ENCODE measurements at places on chromosomes 1 and 21.
A peak's percentile ranks its signal among the peaks of the same experiment; 100 is the strongest.

- no peak for ATAC-seq
Observed at GRCh38 chr1:193705554-193705981, 519.2 kb upstream of the B3GALT2 start.

- no peak for ATAC-seq
Observed at GRCh38 chr1:47881505-47882442, 115.4 kb downstream of the TRABD2B start.

DNA sequence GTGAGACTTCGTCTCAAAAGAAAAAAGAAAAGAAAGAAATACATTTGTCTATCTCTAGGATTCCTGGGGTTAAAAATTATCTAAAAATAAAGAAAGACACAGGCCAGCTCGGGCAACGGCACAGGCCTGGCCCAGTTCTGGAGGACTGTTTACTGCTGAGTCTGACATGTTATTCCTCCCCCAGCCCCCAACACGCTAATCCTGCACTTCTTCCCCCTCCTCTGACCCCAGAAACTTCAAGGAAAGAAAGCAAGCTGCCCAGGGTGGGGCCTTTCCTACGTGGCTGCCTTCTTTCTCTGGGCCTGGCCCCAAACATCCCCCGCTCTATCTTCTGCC lies 40.0 kb downstream of the ACOT7 start:
- no peak for ATAC-seq

GRCh38 chr1:179228783-179229213 lies 679 bp downstream of the ABL2 start:
- peak; percentile 17 for ATAC-seq

DNA sequence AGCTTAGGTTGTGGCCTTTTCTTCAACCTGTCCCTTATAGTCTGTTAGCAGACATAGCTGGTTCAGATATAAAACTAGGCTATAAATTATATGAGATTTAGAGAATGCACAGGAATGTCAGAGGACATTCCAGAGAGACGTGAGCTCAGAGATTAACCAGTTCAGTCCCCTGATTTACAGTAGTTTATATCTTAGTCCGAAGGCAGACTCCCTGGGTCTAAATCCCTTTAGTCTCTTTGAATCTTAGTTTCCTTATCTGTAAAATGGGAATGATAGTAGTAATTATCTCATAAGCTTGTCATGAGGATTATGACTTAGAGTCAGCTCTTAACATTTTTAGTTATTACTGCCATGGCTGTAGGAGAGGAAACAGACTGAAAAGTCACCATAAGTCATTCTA lies 45.5 kb upstream of the PLXNA2 start:
- ATAC-seq: no peak

DNA sequence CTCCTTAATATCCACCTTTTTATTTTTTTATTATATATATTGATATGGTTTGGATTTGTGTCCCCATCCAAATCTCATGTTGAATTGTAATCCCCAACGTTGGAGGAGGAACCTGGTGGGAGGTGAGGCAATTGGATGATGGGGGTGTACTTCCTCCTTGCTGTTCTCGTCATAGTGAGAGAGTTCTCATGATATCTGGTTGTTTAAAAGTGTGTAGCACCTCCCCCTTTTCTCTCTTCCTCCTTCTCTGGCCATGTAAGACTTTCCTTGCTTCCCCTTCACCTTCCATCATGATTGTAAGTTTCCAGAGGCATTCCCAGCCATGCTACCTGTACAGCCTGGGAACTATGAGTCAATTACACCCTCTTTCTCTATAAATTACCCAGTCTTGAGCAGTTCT lies 22.7 kb upstream of the CCSAP start:
- ATAC-seq: no peak

DNA sequence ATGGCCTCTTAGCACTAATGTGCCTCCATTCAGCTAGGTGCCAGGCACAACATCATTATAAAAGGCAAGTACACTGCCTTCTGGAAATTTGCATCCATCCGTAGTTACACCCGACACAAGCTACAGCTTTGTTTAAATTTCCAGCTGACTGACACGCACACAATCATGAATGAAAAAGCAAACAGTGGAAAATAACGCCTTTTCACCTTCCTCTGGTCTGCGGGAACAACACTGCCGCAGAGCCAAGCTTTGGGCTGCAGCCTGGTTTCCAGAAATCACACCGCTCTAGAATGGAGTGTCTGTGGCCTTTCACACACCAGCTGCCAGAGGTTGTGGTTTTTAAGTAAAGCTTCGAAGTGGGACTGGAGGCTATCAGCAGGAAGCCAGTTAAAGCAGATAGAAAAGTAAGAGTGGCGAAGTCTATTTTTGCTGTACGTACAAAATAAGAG lies 142.8 kb upstream of the COA6 start:
- no peak for ATAC-seq

- ATAC-seq: no peak
Observed at GRCh38 chr1:233883671-233884070, 20.8 kb upstream of the SLC35F3 start.

- no peak for ATAC-seq
Observed at GRCh38 chr1:43318831-43319230, 18.0 kb downstream of the TIE1 start.

GRCh38 chr1:87435484-87435883 lies 106.8 kb downstream of the LMO4 start:
- no peak for ATAC-seq

DNA sequence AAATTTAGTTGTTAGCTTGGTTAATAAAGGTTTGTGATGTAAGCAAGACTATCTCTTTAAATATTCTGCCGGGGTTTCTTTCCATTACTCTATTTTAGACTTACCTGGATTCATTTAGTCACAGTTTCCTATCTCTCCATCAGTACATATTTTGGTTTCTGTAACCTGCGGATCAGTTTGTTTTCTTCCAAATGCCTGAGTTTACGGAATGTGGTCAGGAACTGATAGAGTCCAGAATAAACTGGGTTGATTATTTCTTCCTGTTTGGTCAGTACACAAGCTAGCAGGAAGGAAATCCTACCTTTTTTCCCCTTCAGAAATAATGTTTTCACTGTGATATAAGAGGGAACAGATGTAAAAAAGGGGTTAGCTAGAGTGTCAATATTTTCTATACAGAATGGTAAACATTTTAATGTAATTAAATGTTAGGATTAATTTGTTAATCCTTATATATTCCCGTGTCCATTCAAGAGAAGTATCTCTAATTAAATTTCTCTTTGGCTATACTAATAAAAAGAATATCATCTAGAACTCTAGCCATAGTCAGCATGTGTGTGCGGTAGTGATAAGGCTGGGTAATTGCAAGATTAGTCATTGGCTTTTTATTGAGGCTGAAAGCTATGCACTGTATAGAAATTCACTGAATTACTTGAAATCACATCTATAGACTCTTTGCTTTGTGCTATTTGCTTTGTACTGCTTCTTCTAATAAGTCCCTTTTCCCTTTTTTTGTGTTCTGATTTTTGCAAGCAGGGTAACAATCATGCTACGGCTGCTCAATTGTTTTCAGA lies 144.7 kb upstream of the ADGRL4 start:
- ATAC-seq: no peak

DNA sequence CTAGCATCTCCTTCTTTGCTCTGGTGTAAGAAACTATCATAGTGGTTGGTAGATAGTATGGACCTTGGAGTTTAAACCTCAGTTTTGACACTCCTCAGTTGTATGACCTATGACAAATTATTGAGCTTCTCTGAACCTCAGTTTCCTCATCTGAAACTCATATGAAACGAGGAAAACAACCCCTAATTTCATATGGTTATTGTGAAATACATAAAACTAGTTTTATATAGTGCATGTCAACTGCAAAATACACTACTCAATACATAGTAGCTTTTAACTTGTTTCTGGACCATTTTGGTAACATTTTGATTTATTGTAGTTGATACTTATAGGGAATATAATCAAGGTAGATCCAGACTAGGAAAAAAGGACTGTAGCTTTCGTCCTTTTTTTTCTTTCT lies 32.9 kb downstream of the CLIC4 start:
- ATAC-seq: no peak

DNA sequence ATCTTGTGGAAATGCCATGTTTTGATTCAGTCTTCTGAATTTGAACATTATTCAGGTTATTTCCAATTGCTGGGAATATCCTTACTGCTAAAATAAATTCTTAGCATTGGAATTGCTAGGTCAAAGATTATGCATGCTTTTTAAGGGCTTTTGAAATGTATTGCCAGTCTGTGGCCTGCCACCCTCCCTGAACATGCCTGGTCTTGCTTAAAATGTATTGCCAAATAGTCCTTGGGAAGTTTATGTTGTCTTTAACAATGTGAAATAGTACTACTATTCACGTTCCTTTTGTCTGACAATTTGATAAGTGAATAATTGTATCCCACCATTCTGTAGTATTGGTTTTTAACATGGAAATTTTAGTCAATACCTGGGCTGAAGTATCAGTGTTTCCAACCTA lies 13.6 kb downstream of the TARDBP start:
- ATAC-seq: no peak

DNA sequence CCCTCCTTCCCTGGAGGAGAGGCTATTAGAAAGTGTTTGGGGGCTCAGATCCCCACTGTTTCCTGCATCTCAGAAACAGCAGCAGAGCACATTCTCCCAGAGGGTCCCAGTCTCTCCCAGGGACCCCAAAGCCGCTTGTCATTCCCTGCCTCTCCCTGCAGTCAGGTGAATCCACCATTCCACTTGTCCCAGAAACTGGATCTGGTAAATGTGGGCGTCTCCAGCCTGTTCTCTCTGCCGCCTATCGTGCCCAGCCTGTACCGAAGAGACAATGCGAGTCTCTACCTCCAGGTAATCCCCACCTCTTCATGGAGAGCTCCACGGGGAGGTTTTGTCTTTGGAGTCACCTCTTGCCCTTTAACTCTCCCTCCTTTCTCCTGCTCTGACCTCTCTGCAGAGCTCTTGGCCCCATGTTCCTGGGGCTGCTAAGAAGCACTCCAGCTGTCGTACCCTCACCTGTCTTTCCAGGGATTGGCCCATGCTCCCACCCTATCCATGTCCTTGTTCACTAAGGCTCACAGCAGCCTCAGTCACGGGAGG lies 26.9 kb downstream of the INAVA start:
- no peak for ATAC-seq

DNA sequence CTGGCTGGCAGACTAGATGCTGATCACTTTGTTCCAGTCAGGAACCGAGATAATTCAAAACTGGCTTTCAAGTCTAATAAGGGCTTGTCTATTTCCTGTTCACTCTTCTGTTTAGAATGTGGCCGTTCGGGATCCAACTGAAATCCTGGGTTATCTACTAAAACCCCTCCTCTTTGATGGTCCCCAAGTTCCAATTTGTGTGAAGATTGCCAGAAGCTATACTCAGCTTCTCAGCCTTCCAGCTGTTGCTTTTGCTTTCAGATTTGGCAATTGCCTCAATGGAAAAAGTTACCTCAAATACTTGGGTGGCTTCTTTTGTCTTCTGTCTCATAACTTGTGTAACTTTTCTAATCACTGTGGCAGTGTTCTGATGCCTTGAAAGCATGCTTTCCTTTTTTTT lies 43.7 kb downstream of the BTBD8 start:
- ATAC-seq: peak; percentile 60

DNA sequence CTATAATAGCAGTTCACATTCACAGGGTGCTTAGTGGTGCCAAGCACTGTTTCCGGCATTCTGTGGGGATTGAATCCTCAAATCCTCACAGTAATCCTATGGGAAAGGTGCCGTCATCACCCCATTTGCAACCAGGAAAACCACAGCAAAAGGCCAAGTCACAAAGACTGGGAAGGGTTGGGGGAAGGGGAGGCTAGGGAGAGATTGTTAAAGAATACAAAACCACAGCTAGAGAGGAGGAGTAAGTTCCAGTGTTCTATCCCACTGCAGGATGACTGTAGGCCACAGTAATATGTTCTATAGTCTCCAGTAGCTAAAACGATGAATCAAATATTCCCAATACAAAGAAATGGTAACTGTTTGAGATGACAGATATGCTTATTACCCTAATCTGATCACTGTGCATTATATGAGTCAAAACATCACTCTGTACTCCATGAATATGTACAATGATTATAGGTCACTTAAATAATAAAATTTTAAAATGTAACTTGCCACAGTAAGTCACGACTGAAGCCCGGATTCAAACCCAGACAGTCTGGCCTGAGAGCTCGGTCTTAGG lies 256.8 kb downstream of the TOMM20 start:
- peak; percentile 30 for ATAC-seq

DNA sequence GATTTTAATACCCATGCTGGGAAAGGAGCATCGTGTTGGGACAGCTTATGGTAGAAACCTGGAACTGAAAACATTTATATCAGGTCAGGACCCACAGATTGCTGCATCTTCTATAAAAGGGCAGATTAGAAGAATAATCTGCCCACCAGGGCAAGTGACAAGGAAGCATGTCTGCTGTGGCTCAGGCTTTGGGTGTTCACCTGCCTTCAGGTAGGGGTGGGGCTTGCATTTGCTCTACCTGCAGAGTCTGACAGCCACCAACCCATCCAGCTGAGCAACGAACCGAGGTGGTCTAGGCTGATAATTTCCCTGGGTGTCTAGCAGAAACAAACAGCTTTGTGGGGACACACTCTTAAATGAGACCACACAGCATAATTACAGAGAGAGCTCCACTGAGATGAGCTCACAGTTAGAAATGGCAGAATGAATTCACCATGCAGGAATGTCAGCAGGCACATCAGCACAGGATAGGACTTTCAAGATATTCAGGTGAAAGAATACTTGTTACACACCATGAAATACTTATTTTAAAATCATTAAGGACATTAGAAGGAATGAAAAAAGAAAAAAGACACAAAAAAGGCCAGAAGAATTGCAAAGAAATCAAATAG lies 36.1 kb upstream of the B3GALT5 start:
- ATAC-seq: no peak

DNA sequence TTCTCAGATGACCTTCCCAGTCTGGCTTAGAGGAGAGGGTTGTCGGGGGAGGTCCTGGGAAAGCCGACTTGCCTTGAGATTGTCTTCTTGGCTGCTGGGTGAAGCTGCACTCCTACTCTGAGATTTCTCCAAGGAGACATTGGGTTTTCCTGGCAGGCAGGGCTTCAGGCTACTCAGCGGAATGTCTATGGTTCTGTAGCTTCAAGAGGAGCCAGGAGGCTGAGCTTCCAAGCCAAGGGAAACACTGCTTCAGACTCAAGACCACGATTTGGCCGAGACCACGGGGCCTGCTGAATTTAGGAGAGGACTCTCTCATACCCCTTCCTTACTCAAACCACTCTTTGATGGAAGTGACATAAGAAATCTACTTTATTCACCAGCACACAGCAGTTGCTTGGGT lies 67.8 kb downstream of the NTMT2 start:
- no peak for ATAC-seq

- no peak for ATAC-seq
Observed at GRCh38 chr1:45542591-45542990, 8.0 kb upstream of the AKR1A1 start.

Measured in activated CD4-positive, CD25-positive, alpha-beta regulatory T cell treated with anti-CD3 and anti-CD28 coated beads, Interleukin-2, amount 50 U/mL, for 24 hours (primary cell).